Activated B cell treated with CpG ODN at 0.5 μM for 24 hours (primary cell): ENCODE measurements at places on chromosomes 6 and 20.
A peak's percentile ranks its signal among the peaks of the same experiment; 100 is the strongest.

GRCh38 chr6:36804563-36804962 is 34.7 kb downstream of the CPNE5 start:
- DNase-seq, result no peak

GRCh38 chr6:167703347-167703746 is 123.4 kb upstream of the AFDN start:
- DNase-seq, result no peak

- DNase-seq, result peak; percentile 42
Observed at GRCh38 chr6:45423111-45423823, 45.5 kb upstream of the SUPT3H start.

DNA sequence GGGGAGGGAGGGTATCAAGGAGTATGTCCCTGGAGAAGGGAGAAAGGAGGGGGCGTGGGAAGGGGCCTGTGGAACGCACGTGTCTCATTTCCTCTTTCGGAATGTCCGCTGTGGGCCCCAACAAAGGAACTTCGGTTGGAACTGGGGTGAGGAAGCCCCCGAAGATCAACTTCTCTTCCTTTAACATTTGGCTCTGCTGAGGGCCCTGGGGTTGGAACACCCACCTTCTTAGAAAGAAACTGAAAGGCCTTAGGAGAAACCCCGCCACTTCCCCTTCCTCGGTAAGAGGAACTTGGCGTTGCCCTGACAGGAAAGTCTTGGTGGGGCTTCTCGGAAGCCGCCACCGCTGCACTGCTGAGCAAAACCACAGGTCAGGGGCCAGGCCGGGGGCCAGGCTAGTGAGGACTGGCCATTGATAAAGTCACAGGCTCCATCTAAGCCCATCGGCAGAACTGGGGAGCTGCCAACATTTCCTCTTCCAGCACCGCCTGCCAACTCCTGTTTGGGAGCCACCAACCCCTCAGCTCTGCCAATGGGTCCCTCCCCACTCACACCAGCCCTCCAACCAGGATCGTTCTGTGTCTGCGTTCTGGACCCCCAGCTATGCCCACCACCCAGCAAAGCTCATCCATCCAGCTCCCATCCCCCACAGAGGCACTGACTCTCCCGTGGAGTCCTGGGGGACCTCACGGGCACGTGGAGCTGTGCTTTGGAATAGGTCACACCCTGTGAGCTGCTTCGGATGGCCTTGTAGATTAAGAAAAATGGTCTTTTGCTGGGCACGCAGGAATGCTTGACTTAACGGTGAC is 44.8 kb downstream of the FGD2 start:
- DNase-seq, result peak; percentile 71

DNA sequence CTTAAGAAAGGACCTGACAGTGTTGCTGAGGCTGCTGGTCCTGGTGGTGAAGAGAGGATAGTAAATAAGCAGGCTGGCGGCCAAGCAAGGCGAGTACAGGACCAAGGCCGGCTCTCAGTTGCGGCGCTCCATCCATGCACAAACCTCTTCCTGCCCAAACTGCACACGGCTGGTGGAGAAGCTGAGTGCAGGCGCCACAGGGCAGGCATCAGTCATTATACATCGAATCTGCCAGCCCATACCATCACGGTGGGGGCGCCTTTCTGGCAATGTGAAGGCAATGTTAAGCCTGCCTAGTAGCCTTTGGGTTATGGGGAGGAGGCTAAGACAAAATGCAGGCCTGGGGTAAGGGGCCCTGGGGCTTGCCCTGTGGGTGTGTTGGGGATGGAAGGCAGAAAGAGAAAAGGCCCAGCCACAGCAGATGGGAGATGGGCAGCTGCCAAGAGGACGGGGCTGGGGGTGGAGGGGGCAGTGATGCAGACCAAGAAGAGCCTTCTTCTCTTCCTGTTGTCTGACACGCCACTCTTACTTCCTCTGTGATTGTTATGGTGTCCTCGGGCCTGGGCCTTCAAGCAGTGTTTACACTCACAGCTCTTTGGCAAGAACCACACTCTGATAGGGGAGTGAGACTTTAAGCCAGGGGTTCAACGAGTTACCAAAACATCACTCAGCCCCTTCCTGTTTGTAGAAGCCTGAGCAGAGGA is 20.3 kb upstream of the KCNK16 start:
- DNase-seq, result peak; percentile 18

GRCh38 chr6:102749210-102749971 is 1355.9 kb downstream of the GRIK2 start:
- DNase-seq, result no peak

GRCh38 chr6:1986454-1987243 is 258.8 kb downstream of the GMDS start:
- no peak for DNase-seq

GRCh38 chr6:55320696-55321086 is 6.6 kb upstream of the GFRAL start:
- DNase-seq, result no peak

GRCh38 chr6:35240838-35241801 is 18.4 kb upstream of the ZNF76 start:
- DNase-seq, result peak; percentile 63

- no peak for DNase-seq
Observed at GRCh38 chr6:159833997-159834603, 34.0 kb downstream of the PNLDC1 start.

GRCh38 chr20:49699200-49699992 is 14.3 kb downstream of the B4GALT5 start:
- no peak for DNase-seq

DNA sequence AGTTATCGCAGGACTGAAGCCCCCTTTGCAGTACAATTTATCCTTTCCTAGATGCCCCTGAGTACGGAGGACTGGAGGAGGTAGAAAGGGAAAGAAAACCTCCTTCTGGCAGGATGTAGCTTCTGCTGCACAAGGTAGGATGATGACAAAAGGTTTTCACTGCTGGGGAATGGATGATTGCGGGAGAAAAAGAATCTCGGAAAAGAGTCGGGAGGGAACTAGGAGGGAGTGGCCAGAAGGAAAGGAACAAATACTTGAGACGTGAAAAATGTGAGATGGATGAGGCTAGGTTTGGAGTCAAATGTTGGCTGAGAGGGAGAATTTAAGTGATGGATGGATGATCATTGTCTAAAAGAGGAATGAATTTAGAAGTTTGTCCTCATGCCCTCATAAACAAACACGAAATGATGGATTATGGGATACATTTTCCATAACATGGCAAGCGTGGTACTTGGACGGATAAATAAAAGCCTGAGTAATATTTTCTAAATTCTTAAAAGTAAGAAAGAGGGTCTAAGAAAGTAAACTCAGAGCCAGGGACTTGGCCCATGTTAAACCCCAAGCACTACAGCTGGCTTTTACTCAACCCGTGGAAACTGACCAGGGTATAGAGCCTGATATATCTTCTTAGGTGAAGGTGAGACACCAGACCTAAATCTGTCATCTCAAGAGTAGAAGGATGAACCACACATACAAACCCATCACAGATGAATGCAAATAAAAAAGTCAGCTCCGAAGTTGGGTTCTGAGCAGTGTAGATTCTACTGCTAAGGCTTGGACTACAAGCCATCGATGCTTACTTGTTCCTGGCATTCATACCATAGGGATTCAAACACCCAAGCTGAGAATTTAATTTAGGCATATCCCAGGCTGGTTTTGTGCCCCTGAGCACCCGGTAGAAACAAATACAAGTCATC is 72.4 kb downstream of the HFE start:
- no peak for DNase-seq

DNA sequence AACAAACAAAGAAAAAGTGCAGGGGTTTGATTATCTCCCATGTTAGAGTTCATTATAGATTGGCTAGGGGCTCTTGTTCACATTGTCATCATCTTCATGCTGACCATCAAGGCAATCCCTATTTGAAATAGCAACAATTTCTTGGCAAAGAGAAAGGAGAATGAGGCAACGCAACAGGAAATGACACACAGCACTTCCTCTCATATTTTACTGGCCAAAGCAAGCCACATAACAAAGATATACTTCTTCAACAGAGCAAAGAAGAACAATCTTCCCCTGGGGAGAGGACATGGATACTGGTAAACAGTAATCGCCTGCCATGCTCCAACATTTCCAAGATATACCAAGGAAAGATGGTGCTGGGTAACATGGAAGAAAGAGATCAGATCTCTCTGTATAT is 29.8 kb downstream of the EPM2A start:
- DNase-seq, result no peak

DNA sequence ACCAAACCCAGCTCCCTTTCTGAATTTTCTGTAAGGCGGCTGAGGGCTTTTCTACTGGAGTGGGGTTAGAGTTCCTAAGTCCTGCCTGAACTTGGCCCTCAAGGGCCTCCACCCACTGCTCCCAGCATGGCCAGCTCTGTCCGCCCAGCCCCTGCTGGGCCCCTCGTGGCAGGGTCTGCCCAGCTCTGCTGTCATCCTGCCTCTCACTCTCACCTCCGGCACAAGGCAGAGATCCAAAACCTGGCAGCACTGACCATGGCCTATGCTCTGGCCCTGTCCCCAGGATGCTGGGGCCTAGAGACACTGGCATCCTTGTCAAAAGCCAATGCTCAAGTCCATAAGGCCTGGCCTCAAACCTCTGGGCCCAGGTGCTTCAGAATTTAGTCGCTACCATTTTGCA is 61.1 kb downstream of the TAF4 start:
- DNase-seq, result no peak

- no peak for DNase-seq
Observed at GRCh38 chr6:138849791-138850190, 53.9 kb downstream of the ECT2L start.

- no peak for DNase-seq
Observed at GRCh38 chr6:103027271-103027931, 1633.9 kb downstream of the GRIK2 start.

DNA sequence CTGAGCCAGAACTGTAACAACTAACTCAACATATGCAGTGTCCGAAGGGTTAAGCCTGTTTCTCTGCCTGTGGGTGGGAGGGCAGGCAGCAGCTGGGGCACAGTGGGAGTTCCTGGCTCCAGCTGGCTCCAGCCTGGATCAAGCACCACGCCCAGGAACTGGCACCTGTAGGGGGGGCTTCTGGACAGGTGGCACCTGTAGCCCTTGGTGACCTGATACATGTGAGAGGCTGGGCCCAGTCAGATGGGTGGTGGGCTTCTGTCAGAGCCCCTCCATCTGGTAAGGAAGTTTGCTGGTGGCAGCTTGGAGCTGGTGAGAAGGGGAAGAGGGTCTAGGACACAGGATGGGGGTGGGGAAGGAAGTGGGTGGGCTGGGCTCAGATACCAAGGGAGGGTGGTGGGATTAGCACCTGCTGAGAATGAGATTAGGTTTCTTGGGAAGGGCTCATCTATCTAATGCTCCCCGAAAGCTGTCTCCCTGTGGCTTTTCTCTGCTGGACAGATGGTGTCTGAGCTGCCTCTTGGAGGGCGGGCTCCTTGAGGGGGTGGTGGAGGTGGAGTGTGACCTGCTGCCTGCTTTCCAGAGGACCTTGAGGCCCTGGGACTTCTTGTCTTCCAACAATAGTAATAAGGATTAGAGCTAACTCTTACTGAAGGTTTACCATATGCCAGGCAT is 28.5 kb downstream of the BCL2L1 start:
- DNase-seq, result no peak

DNA sequence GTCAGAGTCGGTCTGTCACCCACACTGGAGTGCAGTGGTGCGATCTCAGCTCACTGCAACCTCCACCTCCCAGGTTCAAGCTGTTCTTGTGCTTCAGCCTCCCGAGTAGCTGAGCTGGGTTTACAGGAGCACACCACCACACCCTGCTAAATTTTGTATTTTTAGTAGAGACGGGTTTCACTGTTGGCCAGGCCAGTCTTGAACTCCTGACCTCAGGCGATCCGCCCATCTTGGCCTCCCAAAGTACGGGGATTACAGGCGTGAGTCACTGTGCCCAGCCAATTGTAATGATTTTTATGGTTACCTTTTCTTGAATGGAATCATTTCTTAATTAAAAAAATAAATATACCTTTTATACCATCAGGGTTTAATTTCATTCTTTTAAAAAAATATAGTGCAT is 105.7 kb downstream of the MTHFD1L start:
- no peak for DNase-seq

GRCh38 chr20:38321959-38322598 is 18.1 kb downstream of the BPI start:
- DNase-seq, result no peak

- no peak for DNase-seq
Observed at GRCh38 chr20:62149532-62150309, 6.2 kb downstream of the SS18L1 start.

GRCh38 chr6:33834401-33835392 is 30.9 kb upstream of the MLN start:
- DNase-seq, result no peak

GRCh38 chr20:38857703-38858102 is 52.2 kb downstream of the PPP1R16B start:
- DNase-seq, result no peak

GRCh38 chr20:50588034-50588736 is 78.0 kb downstream of the PTPN1 start:
- peak; percentile 63 for DNase-seq

- no peak for DNase-seq
Observed at GRCh38 chr6:161584051-161584450, 310.2 kb upstream of the AGPAT4 start.

DNA sequence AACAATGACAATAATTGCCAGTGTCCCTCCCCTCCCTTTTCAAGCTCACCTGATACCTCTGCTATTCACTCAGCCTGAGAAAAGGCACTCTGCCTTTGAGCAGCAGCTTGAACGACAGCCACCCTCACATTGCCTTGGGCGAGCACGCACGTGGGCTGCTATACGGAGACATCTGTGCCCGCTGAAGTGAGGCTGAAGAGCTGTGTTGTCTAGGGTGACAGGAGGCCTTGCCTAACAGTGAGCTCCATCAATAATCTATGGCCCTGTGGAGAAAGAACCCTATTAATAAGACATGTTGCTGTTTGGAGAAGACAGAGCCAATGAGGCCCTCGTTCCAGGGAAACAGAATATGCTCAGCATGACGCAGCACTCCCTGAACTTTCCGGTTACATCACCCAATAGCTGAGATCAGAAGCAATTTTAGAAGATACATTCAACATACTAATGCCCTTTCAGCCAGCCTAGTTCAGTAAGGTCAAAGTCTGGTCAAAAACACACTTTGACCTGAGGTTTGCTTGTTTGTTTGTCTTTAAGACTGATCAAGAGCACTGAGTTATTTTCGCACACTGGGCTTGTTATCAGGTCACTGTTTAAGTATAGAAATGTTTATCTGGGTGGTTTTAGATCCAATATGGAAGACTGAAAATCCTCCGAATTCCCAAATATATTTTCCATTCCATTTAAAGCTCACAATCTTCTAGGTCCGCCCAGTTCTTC is 30.6 kb downstream of the RBM24 start:
- no peak for DNase-seq

- peak; percentile 35 for DNase-seq
Observed at GRCh38 chr6:135182071-135183001, 1.2 kb downstream of the MYB start.

- no peak for DNase-seq
Observed at GRCh38 chr6:152310371-152310954, 326.7 kb downstream of the SYNE1 start.
